ENCODE measurements at places on chromosomes 6 and 20. TPM values are rescaled to one million over a fixed set of nuclear protein-coding genes. Genes with fewer than 3 reads are reported as not detected.

- H3K27me3 ChIP-seq: no peaks in the 10 kb centered on the region
- peaks cover 14% of the 10 kb centered on the region for H3K4me1 ChIP-seq
- H3K4me3 ChIP-seq: peak overlapping the region; percentile 76
- no peak for DNase-seq
- peaks cover 2% of the 10 kb centered on the region for H3K36me3 ChIP-seq
Observed at GRCh38 chr6:159726255-159726917, 920 bp upstream of the WTAP start.

DNA sequence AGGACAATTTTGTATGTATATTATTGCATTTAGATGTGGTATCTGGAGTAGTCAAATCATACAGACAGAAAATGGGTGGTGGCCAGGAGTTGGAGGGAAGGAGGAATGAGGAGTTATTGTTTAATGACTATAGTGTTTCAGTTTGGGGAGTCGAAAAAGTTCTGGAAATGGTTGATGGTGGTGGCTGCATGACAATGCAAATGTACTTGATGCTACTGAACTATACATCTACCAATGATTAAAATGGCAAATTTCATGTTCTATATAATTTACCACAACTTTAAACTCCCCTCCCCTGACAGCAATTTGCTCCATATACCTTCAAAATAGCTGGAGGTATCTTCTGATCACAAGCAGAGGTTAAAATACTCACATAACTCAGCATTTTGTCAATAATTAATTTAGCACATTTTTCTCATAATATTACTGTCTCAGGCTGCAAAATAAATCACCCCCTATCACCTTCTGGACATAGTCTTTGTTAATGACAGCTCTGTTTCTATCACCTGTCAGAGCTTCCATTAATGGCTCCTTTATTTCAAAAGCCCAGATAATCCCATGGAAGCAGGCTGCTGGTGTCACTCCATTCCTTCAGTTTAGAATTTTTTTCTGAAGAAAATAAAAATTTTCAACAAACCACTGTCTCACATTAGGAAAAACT lies 25.7 kb upstream of the RHAG start:
- H3K27me3 ChIP-seq: no peaks in the 10 kb centered on the region
- DNase-seq: no peak
- no peak overlapping the region for H3K27ac ChIP-seq
- no peaks in the 10 kb centered on the region for H3K36me3 ChIP-seq

Gene LGSN
- not detected for total RNA-seq

Gene SEL1L2
- not detected for total RNA-seq

Gene GGTLC1
- not detected for total RNA-seq

DNA sequence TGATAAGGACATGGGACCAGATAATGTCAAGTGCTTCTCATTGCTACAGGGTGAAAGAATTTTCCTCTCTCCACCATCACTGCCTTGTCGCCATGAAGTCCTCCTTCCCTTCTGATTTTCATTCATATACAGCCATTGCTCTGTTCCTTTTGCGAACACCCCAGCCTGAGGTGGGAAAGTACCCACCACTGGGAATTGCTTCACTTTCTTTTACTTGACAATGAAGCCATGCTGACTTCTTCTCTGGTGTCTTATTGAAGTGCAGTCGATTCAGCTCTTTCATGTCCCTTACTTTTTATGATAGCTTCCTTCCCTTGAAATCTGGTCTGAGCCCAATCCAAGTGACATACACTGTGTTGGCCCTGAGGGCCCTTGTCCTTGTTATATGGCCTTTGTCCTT lies 16.2 kb downstream of the DAAM2 start:
- H3K27ac ChIP-seq: no peak overlapping the region
- no peaks in the 10 kb centered on the region for H3K27me3 ChIP-seq
- DNase-seq: no peak
- H3K4me1 ChIP-seq: no peaks in the 10 kb centered on the region
- no peak overlapping the region for H3K4me3 ChIP-seq

DNA sequence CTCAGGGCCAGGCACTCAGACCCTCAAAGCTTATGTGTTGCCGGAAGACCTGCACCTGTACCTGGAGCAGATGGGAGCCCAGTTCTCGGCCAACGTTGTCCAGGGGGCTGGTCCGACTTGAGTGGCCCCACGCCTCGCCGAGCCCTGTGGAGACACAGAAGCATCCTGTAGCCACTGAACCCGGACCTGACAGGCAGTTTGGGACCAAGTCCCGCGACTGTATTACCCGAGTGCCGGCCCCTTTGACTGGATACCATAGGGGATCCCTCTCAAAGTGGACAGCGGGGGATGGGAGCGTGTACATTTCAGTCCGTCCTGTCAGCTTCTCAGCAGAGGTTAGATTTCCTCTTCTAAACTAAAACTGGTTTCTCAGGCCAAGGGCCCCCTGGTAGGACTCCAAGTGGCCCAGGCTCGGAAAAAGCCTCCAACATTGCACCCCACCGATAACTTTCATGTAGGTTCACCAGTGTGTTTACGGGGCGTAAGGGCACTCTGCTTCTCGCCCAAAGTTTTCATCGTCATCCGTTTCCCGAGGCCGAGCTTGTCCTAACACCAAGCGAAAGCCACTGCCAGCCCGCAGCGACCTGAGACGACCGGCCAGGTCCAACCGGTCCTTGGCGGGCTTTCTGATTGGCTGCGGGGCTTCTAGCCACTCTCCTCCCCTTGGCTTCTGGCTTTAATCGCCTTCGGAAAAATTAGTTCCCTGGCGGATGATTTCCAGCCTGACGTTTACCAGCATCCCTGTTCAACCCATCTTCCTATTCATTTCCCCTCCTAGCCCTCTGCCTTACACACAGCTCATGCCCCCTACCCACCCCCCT lies 10.8 kb downstream of the SIM1 start:
- no peak overlapping the region for H3K27ac ChIP-seq
- no peak for DNase-seq
- H3K36me3 ChIP-seq: no peaks in the 10 kb centered on the region
- H3K4me3 ChIP-seq: no peak overlapping the region

GRCh38 chr20:43910564-43910963 lies 4.1 kb upstream of the TOX2 start:
- peaks cover 12% of the 10 kb centered on the region for H3K4me1 ChIP-seq
- H3K27ac ChIP-seq: no peak overlapping the region
- H3K27me3 ChIP-seq: peaks cover 20% of the 10 kb centered on the region
- no peak for DNase-seq
- no peaks in the 10 kb centered on the region for H3K36me3 ChIP-seq

Data from natural killer cell (primary cell).